ENCODE measurements at places on chromosomes 1 and 21.

DNA sequence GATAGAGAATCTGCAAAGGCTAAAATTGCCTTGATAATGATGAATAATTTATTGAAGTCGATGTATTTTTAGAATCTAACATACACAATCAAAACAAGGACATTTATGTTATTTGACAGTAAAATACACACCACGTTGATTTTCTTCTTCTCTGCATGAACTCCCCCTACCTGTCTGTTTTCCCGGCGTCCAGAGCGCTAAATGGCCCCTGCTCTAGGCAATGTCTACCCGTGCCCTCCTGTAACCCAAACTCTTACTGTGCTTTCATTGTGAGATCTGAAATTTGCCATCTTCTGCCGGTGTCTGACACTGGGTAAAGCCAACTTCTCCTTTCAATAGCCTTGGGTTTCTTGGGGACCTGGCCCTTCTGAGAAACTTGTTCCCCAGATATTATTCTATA lies 6.7 kb upstream of the OR11L1 start:
- DNase-seq = no peak

GRCh38 chr1:111963985-111964738 lies 25.3 kb downstream of the KCND3 start:
- DNase-seq = no peak

GRCh38 chr1:43432907-43433306 lies 20.8 kb downstream of the HYI start:
- DNase-seq = no peak

- no peak for DNase-seq
These were observed 8.7 kb upstream of the NCMAP start for GRCh38 chr1:24547195-24547594.

GRCh38 chr1:3319874-3320245 lies 134.6 kb upstream of the ARHGEF16 start:
- no peak for DNase-seq

- DNase-seq = no peak
These were observed 514.7 kb downstream of the NUF2 start for GRCh38 chr1:163836481-163836880.

- DNase-seq = no peak
These were observed 29.3 kb downstream of the SDC3 start for GRCh38 chr1:30879126-30879786.

Data from femur (tissue), 1 donor.